Activated CD8-positive, alpha-beta memory T cell treated with anti-CD3 and anti-CD28 coated beads, Interleukin-2, amount 10 ng/mL, durations not matched to agents 7 days and 5 days (primary cell): ENCODE measurements at places on chromosomes 6 and 20. TPM values are rescaled to one million over a fixed set of nuclear protein-coding genes. Genes with fewer than 3 reads are reported as not detected.

TAP1 gene
- 407 TPM for total RNA-seq

DNA sequence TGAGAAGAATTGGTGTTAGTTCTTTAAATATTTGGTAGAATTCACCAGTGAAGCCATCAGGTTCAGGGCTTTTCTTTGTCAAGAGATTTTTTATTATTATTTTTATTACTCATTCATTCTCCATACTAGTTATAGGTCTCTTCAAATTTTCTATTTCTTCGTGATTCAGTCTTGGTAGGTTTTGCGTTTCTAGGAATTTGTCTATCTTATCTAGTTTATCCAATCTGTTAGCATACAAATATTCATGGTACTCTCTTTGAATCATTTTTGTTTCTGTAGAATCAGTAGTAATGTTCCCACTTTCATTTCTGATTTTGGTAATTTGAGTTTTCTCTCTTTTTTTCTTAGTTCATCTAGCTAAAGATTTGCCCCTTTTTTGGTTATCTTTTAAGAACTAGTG, 52.3 kb upstream of the PRDM1 start:
- H3K27me3 ChIP-seq = no peaks in the 10 kb centered on the region
- peaks cover 48% of the 10 kb centered on the region for H3K36me3 ChIP-seq
- peaks cover 17% of the 10 kb centered on the region for H3K4me1 ChIP-seq
- H3K4me3 ChIP-seq = no peak overlapping the region

GRCh38 chr6:16278048-16278724, 39.8 kb downstream of the GMPR start:
- H3K4me3 ChIP-seq = no peak overlapping the region
- no peak for DNase-seq
- no peak overlapping the region for H3K27ac ChIP-seq
- no peaks in the 10 kb centered on the region for H3K27me3 ChIP-seq
- peaks cover 8% of the 10 kb centered on the region for H3K4me1 ChIP-seq

DNA sequence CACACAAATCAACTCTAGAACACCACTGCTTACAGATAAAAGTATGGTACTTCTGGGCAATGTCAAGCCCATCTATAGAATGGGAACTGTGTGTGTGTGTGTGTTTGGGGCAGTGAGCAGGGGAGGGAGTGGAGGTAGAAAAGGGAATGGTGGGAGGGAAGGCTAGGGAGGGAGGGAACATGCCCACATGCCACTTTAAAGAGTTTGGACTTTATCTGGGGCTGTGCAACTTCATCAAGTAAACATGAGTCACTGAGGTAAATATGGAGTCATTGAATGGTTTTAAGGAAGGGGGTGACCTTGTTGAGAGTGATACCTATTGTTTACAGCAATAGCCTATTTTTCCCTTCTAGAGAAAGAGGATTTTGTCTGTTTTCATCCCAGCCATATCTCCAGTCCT, 22.5 kb upstream of the RNGTT start:
- DNase-seq = no peak
- H3K27ac ChIP-seq = no peak overlapping the region
- H3K27me3 ChIP-seq = peaks cover 3% of the 10 kb centered on the region
- H3K4me3 ChIP-seq = no peak overlapping the region
- H3K36me3 ChIP-seq = no peaks in the 10 kb centered on the region

OR2H1 gene
- not detected for total RNA-seq

HTR1E gene
- total RNA-seq = not detected

GRCh38 chr6:157443066-157443800, 62.2 kb downstream of the ZDHHC14 start:
- H3K36me3 ChIP-seq = peaks cover 42% of the 10 kb centered on the region
- peaks cover 22% of the 10 kb centered on the region for H3K4me1 ChIP-seq
- peak overlapping the region; percentile 48 for H3K27ac ChIP-seq
- no peak overlapping the region for H3K4me3 ChIP-seq
- peak; percentile 65 for DNase-seq
- H3K27me3 ChIP-seq = peaks cover 8% of the 10 kb centered on the region

DNA sequence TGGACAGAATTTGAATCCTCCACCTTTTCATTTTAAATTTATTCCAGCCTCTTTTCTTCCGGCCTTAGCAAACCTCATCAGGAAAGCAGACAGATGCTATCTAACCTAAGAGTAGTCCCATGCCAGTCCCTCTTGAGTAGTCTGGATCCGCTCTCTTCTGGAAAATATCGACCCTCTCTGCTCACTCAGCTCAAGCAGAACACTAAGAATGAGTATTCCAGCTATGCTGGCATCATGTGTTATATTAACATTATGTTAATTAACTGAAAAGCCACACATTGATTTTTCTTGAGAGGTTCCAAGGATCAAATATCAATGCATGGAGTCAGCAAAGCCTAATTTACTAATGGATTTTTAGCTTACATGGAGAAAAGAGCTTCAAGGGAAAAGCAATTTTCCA, 161.4 kb downstream of the ID4 start:
- no peak overlapping the region for H3K4me3 ChIP-seq
- DNase-seq = no peak
- peaks cover 6% of the 10 kb centered on the region for H3K4me1 ChIP-seq
- H3K36me3 ChIP-seq = peaks cover 5% of the 10 kb centered on the region
- no peak overlapping the region for H3K27ac ChIP-seq

GRCh38 chr6:13253272-13253671, 75.1 kb downstream of the TBC1D7 start:
- peaks cover 2% of the 10 kb centered on the region for H3K36me3 ChIP-seq
- no peak for DNase-seq
- H3K27ac ChIP-seq = no peak overlapping the region
- H3K4me1 ChIP-seq = peaks cover 2% of the 10 kb centered on the region
- H3K4me3 ChIP-seq = no peak overlapping the region

- H3K27me3 ChIP-seq = peaks cover 34% of the 10 kb centered on the region
- H3K27ac ChIP-seq = no peak overlapping the region
- H3K36me3 ChIP-seq = no peaks in the 10 kb centered on the region
- H3K4me1 ChIP-seq = peaks cover 22% of the 10 kb centered on the region
These were observed 4.8 kb downstream of the LRP11 start for GRCh38 chr6:149859368-149859767.

DNA sequence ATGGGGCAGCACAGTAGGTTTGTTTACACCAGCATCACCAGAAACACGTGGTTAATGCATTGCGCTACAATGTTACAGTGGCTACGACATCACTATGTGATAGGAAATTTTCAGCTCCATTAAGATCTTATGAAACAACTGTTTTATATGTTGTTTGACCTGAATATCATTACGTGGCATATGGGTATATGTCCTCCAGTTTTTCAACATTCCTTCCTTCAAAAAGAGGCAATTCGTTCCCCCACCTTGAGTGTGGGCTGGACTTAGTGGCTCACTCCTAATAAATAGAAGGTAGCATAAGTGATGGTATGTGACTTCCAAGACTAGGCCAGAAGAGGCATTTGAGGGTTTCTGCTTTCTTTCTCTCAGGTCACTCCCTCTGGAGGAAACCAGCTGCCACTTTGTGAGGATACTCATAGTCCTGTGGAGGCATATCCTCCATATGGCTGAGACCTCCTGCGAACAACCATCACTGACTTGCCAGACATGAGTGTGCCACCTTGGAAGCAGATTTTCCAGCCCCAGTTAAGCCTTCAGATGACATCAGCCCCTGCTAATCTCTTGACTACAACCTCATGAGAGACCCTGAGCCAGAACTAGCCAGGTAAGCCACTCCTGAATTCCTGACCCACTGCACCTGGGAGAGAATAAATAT, 2.3 kb upstream of the TRAM2 start:
- H3K4me1 ChIP-seq = peaks cover 31% of the 10 kb centered on the region
- H3K36me3 ChIP-seq = peaks cover 2% of the 10 kb centered on the region
- no peak overlapping the region for H3K4me3 ChIP-seq
- no peak overlapping the region for H3K27ac ChIP-seq

PPP1R16B gene
- total RNA-seq = 128 TPM

GRCh38 chr6:7431313-7431673, 41.7 kb downstream of the RIOK1 start:
- no peak overlapping the region for H3K4me3 ChIP-seq
- no peak overlapping the region for H3K27ac ChIP-seq
- H3K36me3 ChIP-seq = no peaks in the 10 kb centered on the region
- peaks cover 7% of the 10 kb centered on the region for H3K27me3 ChIP-seq
- DNase-seq = no peak
- H3K4me1 ChIP-seq = no peaks in the 10 kb centered on the region

DNA sequence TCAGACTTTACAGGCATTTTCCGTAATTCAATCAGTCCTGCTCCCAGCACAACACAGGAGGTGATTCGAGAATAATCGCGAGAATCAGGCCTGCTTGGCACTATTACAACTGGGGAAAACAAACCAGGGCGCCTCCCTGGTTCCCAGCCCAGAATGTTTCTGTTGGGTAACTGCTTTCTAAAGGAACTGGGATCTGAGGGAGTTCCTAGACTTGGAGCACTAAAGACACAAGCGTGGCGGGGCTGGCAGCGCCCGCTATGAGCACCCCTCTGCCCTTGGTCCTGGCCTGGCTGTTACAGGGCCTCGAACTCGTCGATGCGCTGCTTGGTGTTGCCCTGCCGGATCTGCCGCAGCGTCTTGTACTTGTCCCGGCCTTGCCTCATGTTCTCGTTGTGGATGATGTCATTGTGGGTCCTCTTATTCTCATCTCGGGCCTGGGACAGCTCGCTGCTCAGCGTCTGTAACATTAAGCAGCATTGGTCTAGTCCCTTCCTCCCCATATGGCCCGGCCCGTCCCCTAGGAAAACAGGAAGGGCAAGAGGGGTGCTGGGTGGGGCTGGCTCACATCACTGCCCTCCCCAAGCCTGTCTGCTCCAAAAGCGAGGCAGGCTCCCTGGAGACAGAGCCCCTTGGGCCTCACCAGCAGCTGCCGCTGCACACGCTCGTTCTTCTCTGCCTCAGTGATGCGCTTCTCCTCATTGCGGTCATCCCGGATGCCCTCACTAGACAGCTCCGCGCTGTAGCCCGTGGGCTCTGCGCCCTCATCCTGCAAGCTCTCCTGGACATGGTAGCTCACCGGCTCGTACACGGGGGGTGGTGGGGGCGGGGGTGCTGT, 52.3 kb downstream of the EZR start:
- H3K27me3 ChIP-seq = no peaks in the 10 kb centered on the region
- no peaks in the 10 kb centered on the region for H3K4me1 ChIP-seq
- H3K4me3 ChIP-seq = no peak overlapping the region
- no peak for DNase-seq
- peak overlapping the region; percentile 20 for H3K27ac ChIP-seq
- H3K36me3 ChIP-seq = peaks cover 70% of the 10 kb centered on the region

SRMS gene
- total RNA-seq = not detected

DNA sequence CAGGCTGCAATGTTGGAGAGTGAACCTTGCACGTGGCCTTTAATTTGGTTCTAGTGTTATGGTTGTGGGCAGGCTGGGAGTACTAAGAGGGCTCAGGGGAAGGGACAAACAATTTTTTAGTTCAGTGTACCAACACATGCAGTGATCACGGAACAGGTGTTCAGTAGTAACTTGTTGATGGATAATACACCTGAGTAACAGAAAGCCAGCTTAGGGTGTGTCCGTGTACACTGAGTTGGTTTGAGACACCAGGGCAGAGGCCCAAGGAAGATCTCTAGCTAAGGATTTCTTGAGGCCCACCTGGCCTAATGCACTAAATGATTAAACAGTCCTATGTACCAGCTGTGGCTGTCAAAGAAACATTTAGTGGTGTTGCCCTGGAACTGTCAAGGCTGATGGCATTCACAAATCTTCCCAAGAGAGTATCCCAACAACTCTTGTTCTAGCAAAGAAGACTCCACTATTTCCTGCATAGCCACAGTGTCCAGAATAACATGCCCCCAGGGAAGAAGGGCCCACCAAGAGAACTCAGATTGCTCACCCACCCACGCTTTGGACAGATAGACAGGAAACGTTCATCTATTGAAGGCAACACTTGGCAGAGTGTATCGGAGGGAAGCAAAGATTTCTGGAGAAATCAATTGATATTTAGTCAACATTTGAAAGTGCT, 60.0 kb downstream of the CD83 start:
- H3K27me3 ChIP-seq = no peaks in the 10 kb centered on the region
- H3K36me3 ChIP-seq = peaks cover 1% of the 10 kb centered on the region
- no peak for DNase-seq

GRCh38 chr6:143976806-143977349, 31.2 kb downstream of the PLAGL1 start:
- DNase-seq = no peak
- H3K36me3 ChIP-seq = no peaks in the 10 kb centered on the region
- peaks cover 2% of the 10 kb centered on the region for H3K4me1 ChIP-seq
- H3K4me3 ChIP-seq = no peak overlapping the region
- no peak overlapping the region for H3K27ac ChIP-seq

- DNase-seq = no peak
- no peak overlapping the region for H3K4me3 ChIP-seq
- no peaks in the 10 kb centered on the region for H3K4me1 ChIP-seq
- no peaks in the 10 kb centered on the region for H3K36me3 ChIP-seq
- H3K27ac ChIP-seq = no peak overlapping the region
These were observed 2.2 kb downstream of the SLC22A2 start for GRCh38 chr6:160256445-160256844.

GRCh38 chr20:36408219-36408618, 102.1 kb downstream of the DLGAP4 start:
- H3K36me3 ChIP-seq = no peaks in the 10 kb centered on the region
- no peak overlapping the region for H3K4me3 ChIP-seq
- peaks cover 5% of the 10 kb centered on the region for H3K27me3 ChIP-seq
- DNase-seq = no peak

GRCh38 chr6:159201336-159201735, 32.1 kb downstream of the FNDC1 start:
- H3K27me3 ChIP-seq = peaks cover 31% of the 10 kb centered on the region
- H3K4me1 ChIP-seq = peaks cover 9% of the 10 kb centered on the region
- H3K27ac ChIP-seq = no peak overlapping the region
- no peaks in the 10 kb centered on the region for H3K36me3 ChIP-seq
- DNase-seq = no peak
- no peak overlapping the region for H3K4me3 ChIP-seq

C6orf163 gene
- 1.7 TPM for total RNA-seq

- H3K36me3 ChIP-seq = peaks cover 6% of the 10 kb centered on the region
- peak overlapping the region; percentile 30 for H3K27ac ChIP-seq
- no peaks in the 10 kb centered on the region for H3K27me3 ChIP-seq
- no peak overlapping the region for H3K4me3 ChIP-seq
These were observed 50.9 kb downstream of the SLC23A2 start for GRCh38 chr20:4950437-4950836.

- no peaks in the 10 kb centered on the region for H3K36me3 ChIP-seq
- no peak overlapping the region for H3K27ac ChIP-seq
- H3K4me3 ChIP-seq = no peak overlapping the region
- peaks cover 56% of the 10 kb centered on the region for H3K4me1 ChIP-seq
- H3K27me3 ChIP-seq = no peaks in the 10 kb centered on the region
These were observed 33.3 kb downstream of the SUN5 start for GRCh38 chr20:32970973-32971300.
